Uterus (tissue), 4 donors: ENCODE measurements at places on chromosomes 3 and 15. TPM values are rescaled to one million over a fixed set of nuclear protein-coding genes. Genes with fewer than 3 reads are reported as not detected.

DNA sequence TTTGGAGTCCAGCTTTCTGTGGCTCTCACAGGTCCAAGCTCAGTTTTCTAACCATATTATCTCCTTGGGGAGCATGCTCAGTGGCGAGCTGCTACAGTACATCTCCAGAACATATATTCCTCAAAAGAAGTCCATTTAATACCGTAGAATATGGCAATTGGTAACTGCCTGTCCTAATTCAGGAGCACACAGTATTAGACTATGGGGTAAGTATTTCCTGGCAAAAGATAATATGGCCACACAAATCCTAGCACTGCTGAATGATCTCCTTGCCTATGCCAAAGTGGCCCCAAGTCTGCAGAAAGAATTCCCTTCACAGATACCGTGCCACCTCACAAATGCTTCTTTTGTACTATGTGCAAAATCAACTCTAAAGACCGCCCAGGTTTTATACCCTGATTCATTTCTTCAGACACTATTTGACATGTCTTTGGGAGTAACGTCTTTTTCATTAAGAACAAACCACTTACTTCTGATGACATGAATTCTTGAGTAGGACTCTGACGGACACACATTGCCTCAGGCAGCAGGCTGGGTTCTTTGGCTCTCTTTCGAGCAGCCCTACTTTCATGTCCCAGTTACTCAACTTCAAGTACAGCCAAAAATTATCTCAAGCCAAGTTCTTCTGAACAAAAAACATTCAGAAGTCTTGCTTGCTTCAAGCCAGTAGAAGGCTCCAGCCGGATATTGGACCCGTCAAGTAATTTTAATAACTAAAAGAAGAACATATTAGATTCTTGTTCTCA lies 368.3 kb upstream of the DCBLD2 start:
- DNase-seq = peak; percentile 17

DNA sequence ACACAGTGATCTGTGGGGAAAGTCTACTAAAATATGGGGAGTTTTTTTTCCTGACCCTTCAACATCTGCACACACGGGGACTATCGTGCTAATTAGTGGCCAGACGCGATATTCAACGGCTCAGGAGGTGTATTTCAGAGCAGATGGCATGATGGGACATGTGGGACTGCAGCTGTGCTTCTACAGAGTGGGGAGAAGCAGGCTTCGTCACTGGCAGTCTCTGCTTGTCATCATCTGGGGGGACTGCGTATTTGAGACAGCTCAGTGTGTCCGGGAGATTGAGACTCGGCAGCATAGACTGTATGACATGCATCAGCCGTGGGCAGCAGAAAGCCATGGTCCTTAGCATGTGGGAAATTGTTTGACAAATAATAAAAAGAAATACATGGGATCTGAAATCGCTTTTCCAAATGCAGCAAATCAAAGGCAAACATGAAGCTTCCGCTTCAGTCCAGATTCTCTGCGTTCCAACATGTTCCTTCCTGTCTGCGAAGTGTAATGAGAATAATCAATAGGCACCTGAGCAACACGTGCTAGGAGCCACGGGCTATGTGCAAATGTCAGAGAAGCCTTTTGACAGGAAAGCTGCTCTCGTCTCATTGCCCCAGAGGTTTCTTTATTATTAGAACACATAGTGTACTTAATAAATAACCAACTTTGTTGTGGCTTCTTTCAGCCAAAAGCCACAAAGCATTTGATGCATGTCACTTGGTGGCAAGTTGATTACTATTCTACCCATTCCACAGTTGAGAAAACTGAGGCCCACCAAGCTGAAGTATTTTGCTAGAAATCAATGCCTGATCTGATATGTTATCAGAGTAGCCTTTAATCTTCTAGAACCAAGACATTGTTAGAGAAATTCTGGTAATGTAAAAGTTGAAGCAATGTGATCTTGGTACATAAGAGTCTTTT lies 276.3 kb downstream of the RYR3 start:
- no peak for DNase-seq

GRCh38 chr3:175746308-175746707 lies 887.2 kb downstream of the NAALADL2 start:
- DNase-seq = no peak

DNA sequence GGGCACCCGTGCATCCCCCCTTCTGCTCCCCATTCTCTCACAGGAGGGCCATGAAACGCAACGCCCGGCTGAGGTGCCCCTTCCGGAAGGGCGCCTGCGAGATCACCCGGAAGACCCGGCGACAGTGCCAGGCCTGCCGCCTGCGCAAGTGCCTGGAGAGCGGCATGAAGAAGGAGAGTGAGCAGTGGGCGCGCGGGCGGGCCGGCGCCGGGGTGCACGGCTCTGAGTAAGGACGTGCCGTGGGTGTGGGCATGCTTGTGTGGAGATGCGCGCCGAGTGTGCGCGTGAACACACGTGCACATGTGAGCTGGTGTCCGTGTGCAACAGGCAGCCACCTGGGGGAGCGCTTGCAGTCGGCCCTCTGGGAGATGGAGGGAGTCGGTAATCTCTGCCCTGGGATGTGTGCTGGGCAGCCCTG lies 28.1 kb downstream of the NR1I2 start:
- DNase-seq = no peak

The IL16 gene
- 16.6 TPM for total RNA-seq

- DNase-seq = no peak
Observed at GRCh38 chr3:123314359-123315270, 112.9 kb downstream of the SEC22A start.

DNA sequence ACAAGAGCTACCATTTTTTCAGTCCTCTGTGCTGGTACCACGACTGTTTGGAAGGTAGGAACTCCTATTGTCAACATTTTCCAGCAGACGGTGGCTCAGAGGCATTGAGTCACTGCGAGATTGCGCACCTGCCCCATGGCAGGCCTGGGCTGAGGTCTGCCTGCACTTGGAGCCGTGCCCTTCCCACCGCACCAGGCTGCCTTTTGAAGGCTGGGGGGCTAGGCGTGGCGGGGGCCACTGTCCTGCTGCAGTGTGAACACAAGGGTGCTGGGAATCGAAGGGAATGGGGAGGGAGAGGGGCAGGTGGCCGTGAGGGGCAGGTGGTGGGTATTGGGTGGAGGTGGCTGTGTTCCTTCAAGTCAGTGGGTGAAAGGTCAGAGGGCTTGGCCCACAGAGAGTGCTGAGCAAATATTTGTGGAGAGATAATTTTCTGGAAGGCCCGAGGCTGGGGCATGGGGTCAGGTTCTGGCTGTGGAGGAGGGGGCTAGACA lies 16.3 kb downstream of the SNX33 start:
- DNase-seq = no peak

The SMCO1 gene
- not detected for total RNA-seq

- no peak for DNase-seq
Observed at GRCh38 chr3:22728406-22728805, 474.7 kb upstream of the UBE2E2 start.

The FYTTD1 gene
- 22.5 TPM for total RNA-seq

The MFAP1 gene
- total RNA-seq = 9.5 TPM

- DNase-seq = no peak
Observed at GRCh38 chr3:143001034-143001368, 369 bp upstream of the U2SURP start.

DNA sequence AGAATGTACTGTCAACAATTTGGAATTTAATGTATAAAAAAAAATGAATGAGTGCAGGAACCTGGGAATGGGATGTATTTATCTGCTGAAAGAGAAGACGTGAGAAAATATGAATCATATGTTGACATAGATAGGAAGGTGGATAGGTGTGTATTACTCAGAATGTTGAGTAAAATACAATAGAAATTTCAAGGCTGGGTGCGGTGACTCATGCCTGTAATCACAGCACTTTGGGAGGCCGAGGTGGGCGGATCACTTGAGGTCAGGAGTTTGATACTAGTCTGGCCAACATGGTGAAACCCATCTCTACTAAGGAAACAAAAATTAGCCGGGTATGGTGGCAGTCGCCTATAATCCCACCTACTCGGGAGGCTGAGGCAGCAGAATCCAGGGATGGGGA lies 202.8 kb downstream of the CADM2 start:
- no peak for DNase-seq

The SI gene
- total RNA-seq = not detected

- DNase-seq = no peak
Observed at GRCh38 chr3:134544316-134544715, 58.5 kb downstream of the CEP63 start.

GRCh38 chr3:70800951-70801350 lies 488.5 kb upstream of the MDFIC2 start:
- DNase-seq = no peak

The LAMB2 gene
- total RNA-seq = 430 TPM

The NAALADL2 gene
- total RNA-seq = 3.5 TPM

DNA sequence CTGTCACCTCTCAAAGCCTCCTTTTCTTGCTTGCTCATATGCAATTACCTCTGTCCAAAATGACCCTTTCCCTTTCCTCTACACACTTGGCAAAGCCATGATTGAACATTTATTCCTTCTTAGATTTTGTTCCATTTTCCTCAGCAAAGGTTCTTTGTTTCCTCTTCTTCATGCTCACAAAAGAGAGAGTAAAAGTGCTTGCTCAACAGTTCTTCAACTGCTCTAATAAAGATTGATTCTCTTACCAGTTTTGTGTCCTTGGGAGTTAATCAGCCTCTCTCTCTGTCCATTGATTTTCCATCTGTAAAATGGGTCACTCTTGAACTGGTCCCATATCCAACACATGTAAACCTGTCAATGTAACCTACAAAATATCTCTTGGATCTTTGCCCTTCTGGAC lies 186.4 kb downstream of the WNT5A start:
- DNase-seq = no peak

DNA sequence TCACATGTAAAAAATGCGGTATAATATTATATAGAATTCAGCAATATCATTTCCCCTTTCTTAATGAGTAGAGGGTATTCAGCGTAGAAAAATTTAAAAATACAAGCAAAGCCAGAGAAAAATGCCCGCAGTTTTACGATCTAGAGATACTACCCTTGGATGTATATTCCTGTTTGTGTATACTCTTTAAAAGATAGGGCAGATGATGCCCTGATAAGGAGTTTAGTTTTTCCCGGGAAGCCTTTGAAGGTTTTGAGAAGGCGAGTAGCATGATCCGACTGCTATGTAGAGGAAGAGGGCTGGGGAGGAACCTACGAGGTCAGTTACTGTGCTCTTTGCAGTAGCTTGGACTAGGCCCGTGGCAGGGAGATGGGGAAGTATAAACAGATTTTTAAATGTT lies 1.2 kb downstream of the YEATS2 start:
- no peak for DNase-seq

GRCh38 chr3:16050641-16051467 lies 123.6 kb upstream of the GALNT15 start:
- no peak for DNase-seq

DNA sequence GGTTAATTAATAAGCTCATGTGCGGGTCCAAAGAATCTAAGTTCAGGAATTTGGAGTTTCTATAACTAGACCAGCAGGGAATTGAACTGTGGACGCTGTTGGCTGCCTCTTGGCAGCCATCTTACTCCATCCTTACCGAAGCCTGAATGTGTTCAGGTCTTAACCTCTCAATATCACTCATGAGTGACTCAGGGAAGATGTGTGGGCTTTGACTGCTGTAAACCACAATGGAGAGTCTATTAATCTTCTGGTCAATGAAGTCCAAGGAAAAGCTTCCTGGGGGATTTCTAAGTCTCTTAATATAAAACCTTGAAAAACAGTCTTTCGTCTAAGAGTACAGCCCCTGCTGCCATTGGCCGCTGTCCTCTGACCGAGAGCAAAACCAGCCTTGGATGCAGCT lies 46.7 kb upstream of the OXTR start:
- no peak for DNase-seq

GRCh38 chr15:45662375-45662774 lies 27.5 kb downstream of the SQOR start:
- DNase-seq = no peak

- DNase-seq = no peak
Observed at GRCh38 chr15:27582726-27583410, 516.2 kb downstream of the OCA2 start.

DNA sequence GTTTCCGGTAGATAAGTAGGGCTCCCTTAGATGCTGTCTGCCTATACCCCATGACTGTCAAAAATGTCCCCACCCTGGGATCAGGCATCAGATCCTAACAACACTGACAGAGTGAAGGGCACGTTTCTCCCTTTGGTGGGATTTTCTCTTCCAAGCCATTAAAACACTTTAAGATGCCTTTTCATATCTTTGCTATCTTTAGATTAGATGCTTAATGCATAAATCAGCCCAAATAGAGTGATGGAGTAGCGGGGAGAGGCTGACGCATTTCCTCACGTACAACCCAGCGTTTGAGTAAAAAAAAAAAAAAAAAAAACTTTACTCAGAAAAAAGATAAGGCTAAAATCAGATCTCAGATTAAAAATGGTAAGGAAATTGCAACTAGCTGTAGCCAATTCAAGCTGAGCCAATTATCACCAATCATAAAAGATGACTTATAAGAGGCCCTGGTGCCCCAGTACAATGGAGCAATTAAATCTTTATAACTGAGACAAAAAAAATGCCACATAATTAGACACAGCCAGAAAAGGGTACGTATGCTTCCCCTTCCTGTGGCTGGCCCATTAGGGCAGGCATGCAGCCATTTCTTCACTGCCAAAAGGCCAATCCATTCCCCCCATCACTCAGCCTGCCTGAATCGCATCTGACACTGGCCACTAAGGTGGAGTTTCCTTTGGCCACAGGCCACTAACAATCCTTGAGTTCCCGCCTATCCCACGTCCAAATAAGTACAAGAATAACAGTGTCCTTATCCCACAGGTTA lies 45.0 kb downstream of the RFTN1 start:
- DNase-seq = peak; percentile 21

DNA sequence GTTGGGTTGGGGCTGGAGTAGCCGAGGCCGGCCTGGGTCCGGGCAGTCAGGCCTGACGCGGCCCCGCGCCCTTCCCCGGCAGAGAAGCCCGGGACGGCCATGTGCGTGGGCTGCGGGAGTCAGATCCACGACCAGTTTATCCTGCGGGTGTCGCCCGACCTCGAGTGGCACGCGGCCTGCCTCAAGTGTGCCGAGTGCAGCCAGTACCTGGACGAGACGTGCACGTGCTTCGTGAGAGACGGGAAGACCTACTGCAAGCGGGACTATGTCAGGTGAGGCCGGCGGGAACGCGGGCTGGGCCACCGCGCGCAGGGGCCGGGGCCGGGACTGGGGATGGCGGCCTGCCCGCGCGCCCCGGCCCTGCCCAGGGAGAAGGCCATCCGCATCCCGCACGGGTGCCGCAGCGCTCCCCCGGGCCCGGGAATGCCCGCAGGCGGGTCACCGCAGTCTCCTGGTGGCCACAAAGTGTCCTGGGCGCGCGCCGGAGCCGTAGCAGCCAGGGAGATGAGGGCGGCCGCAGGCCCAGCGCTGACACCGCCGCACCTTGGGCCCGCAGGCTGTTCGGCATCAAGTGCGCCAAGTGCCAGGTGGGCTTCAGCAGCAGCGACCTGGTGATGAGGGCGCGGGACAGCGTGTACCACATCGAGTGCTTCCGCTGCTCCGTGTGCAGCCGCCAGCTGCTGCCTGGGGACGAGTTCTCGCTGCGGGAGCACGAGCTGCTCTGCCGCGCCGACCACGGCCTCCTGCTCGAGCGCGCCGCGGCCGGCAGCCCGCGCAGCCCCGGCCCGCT lies 1.3 kb downstream of the ISL2 start:
- no peak for DNase-seq
